MCF 10A (cell line): ENCODE measurements at places on chromosomes 2 and 18. TPM values are rescaled to one million over a fixed set of nuclear protein-coding genes. Genes with fewer than 3 reads are reported as not detected.

Gene SERPINB11
- not detected in 2 replicates for total RNA-seq

DNA sequence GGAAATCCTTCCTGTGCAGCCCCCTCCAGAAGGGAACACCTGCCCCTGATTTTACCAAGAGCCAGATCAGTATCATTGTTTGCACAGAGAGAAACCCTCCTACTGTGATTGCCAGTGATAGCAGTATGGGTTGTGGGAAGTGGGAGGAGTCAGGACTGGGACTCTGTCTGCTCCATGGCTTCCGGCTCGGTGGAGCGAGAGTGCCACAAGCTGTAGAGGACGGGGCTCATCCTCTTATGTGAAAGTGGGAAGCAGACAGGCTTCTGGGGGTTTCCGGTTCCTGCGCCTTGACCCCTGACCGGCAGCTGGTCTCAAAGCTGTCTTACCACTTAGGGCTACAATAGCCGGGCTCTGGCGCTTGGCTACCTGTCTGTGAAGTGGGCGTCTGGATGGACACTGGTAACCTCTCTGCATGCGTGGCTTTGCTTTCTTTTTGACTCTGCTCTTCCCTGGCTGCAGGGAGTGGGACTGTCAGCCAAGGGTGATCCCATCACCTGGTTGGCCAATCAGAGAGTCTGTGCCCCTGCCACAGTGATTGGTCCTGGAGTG, 79.7 kb downstream of the BCL2L11 start:
- H3K27me3 ChIP-seq = no peaks in the 10 kb centered on the region
- no peak overlapping the region for H3K4me3 ChIP-seq
- H3K4me1 ChIP-seq = no peaks in the 10 kb centered on the region
- DNase-seq = no peak
- no peak overlapping the region for H3K27ac ChIP-seq

Gene C2orf66
- total RNA-seq = 0.61 and 0.98 TPM in 2 replicates

Gene CCDC121
- total RNA-seq = 0.61 and 2.3 TPM in 2 replicates

DNA sequence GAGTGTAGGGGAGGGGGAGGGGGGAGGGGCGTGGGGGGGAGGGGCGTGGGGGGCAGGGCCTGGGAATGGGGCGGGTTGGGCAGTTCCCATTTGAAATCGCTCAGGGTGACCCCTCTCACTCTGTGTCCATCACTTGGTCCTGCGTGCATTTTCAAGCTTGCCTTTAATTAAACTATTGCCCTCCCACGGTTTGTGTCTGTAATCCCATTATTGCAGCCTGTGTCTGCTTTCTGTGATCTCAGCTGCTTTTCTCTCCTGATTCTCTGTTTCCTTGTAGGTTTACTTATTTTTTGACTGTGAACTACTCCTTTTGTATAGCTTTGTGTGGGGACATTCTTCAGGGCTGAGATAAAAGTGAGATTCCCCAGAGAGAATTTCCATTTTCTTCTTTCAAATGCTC, 1.3 kb downstream of the DCDC2C start:
- H3K4me1 ChIP-seq = peaks cover 5% of the 10 kb centered on the region
- H3K27me3 ChIP-seq = peaks cover 22% of the 10 kb centered on the region
- H3K36me3 ChIP-seq = peaks cover 9% of the 10 kb centered on the region
- no peak for DNase-seq
- H3K4me3 ChIP-seq = no peak overlapping the region

- peaks cover 4% of the 10 kb centered on the region for H3K4me1 ChIP-seq
- no peaks in the 10 kb centered on the region for H3K27me3 ChIP-seq
- DNase-seq = no peak
- H3K36me3 ChIP-seq = no peaks in the 10 kb centered on the region
Measured at GRCh38 chr2:98014379-98014778, 18.6 kb upstream of the TMEM131 start.
